ENCODE measurements at places on chromosomes 13 and 19. TPM values are rescaled to one million over a fixed set of nuclear protein-coding genes. Genes with fewer than 3 reads are reported as not detected.

Gene A1BG
- total RNA-seq = 4.5 TPM

Gene SMIM17
- 0.28 TPM for total RNA-seq

Gene LHB
- not detected for total RNA-seq

Gene APOE
- 0.18 TPM for total RNA-seq

Data from IMR-90 (cell line).